ENCODE measurements at places on chromosomes 1 and 21.

GRCh38 chr1:99919220-99919619, 50.6 kb upstream of the SLC35A3 start:
- no peak for DNase-seq

DNA sequence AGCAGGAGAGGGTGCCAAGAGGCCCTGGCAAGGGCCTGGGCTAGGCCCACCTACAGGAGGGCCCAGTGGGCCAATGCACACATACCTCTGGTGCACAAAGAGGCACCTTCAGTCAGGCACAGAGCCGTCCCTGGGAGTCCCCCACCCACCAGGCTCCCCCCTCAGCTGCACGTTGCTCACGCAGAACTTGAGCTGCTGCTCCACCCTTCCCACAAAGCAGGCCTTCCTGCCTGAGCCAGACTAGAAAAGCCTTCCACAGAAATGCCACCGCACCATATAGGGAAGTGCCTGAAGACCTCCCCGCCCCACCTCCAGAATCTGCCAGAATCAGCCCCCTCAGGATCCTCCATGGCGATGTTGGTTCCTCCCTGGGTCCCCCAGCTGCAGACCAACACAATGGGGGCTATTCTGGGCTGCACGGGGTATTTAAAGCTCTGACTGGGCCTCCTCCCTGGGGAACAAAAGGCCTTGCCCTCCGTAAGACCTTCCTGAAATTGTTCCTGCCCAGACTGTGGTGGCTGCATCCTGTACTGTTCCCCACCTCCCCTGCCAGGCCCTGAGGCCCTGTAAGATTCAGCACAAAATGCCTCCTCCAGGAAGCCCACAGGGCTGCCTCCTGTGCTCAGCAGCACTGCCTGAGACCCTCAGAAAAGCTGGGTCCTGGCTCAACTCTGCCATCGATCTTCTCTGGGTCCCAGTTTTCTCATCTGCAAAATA, 27.2 kb downstream of the HSPG2 start:
- DNase-seq, result peak; percentile 80

DNA sequence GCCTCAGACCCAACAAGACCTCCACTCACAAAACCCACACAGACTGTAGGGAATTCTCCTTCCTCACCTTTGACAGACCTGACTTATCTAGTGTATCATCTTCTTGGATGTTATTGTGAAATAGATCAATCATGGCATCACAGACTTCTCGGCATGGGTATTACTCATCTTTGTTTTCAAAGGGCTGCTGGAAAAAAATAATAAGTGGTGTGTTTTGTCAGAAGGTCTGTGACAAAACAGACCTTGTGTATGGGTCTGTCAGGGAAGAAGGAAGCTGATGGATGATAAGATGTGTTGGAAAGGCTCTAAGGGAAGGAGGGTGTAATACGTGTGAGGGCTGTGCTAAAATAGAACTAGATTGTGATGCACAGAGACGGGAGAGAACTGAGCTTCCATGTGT, 13.9 kb upstream of the S100A7 start:
- no peak for DNase-seq

GRCh38 chr1:100642826-100643225, 76.7 kb upstream of the VCAM1 start:
- DNase-seq, result no peak

GRCh38 chr1:109627692-109628399, 8.2 kb downstream of the AMPD2 start:
- DNase-seq, result no peak

DNA sequence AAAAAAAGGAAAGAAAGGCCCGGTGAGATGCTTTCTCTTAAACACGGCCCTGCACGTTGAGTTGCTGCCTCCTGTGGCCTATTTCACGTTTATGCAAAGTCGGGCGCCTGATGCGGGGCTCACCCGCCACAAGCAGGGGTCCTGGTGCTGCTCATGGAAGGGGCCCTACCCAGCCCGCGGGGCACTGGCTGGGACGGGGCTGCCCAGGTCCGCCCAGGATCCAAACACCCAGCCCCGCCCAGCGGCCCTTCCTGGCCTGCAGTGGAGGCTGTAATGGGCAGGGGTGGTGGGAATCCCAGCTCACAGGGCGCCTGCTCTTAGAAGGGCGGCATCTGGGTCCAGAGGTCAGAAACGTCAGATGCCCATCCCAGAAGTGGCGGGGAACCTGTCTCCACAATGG, 1.6 kb downstream of the COL6A2 start:
- peak; percentile 60 for DNase-seq

GRCh38 chr1:28273216-28273860, 14.0 kb downstream of the SESN2 start:
- DNase-seq, result no peak

DNA sequence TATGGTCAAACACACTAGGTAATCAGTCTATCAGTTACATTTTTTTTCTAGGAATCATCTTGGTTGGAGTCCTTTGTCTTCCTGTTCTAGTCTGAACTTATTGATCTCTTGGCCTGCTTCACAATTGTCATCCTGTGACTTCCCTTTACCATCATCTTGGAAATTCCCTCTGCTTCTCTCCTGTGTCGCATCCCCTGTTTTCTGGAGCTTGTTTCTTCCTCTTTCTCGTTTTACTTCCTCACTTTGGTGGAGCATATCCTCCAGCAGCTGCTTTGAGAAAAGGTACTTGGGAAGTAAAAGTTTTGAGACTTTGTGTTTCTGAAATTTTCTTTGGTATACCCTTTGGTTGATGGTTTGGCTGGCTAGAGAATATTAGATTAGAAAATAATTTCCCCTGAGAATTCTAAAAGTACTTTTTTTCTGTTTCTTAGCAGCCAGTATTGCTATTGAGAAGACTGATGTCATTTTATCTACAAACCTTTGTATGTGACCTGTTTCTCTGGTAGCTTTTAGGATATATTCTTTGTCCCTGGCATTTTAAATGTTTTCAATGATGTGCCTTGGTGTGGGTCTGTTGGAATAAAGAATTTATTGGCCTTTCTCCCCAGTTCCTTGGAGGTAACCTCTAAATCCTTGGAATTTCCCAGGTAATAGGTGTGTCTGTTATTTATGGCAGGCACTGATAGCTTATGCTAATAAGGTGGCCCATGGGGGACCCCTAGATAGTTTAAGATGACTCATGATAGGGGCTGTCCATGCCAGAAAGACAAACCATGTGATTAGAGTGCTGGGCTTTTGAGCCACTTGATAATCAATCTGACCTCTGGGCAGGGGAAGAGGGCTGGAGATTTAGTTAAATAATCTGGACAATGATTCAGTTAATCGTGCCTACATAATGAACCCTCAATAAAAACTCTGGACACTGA, 6.1 kb upstream of the MYCL start:
- no peak for DNase-seq

All from Right ventricle myocardium superior (tissue), 1 donor.